Mammary epithelial cell (primary cell): ENCODE measurements at places on chromosomes 7 and 10. TPM values are rescaled to one million over a fixed set of nuclear protein-coding genes. Genes with fewer than 3 reads are reported as not detected.

GRCh38 chr7:1112109-1112508 lies 24.2 kb downstream of the GPER1 start:
- DNase-seq: no peak

DNA sequence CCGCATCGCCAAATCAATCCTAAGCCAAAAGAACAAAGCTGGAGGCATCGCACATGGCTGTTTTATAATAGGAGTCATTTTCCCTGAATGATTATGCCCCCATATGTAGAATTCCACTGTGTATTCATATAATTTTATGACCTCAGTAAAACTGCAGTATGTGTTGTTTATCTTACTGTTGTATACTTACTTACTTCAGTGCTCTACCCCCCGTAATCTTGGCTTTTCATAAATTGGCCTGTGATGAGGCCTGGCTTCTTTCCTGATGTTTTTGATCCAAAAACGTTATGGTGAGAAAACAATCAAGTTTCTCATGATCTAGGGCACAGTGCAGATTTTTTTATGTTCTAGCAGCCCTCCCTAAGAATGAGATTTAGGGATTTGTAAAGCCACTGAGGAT lies 306.4 kb upstream of the FZD1 start:
- no peak for DNase-seq

The HYAL4 gene
- total RNA-seq: 2.2 TPM

- DNase-seq: no peak
Observed at GRCh38 chr10:130430291-130430690, 294.1 kb downstream of the GLRX3 start.

DNA sequence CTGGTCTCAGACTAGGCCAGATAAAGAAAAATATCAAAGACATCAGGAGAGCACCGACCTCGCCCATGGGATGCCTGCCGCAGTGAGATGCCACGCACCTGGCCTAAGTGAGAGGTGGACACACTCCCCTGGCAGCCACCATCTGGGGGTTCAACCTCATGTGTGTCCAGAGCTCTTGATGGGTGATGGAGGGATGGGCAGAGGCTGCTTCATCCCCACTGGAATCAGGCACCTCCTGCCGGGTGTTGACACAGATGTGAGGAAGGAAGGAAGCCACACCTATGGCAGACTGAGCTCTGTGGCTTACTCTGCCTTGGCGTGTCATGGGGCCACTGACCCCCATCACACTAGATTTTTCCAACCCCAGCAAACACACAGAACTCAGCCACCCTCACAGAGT lies 11.4 kb downstream of the ZNF488 start:
- DNase-seq: no peak

- no peak for DNase-seq
Observed at GRCh38 chr7:150856303-150857275, 4.3 kb downstream of the AOC1 start.

- DNase-seq: no peak
Observed at GRCh38 chr7:94612661-94613060, 43.3 kb downstream of the SGCE start.

The PNLIP gene
- not detected in 2 replicates for total RNA-seq

The PRSS2 gene
- not detected for total RNA-seq

DNA sequence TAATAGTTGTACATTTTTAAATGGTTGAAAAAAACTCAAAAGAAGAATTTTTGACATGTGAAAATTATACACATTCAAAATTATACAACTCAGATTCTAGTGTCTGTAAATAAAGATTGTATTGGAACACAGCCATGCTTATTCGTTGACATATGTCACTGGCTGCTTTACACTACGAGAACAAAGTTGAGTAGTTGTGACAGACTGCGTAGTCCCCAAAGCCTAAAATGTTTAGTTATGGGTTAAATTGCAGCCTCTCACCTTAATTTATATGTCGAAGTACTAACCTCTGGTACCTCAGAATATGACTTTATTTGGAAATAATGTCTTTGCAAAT lies 144.8 kb upstream of the TCF7L2 start:
- no peak for DNase-seq

DNA sequence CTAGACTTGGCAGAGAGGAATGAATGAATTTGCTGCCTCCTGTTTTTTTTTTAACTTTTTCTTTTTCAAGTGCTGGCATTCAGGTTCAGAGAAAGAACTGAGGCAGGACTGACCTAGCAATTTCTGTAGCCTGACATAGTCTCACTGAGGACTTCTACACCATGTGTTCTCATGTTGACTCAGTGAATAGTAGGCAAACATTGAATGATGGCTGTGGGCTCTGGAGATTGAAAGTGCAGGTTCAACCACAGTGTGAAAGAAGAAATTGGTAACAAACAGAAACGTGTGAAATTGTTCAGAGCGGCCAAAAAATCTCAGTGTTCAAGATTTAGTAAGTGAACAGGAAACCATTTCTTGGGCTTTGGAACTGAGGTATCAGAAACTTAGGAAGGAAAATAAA lies 322.4 kb upstream of the GHITM start:
- DNase-seq: no peak

GRCh38 chr7:137987968-137988367 lies 13.9 kb downstream of the CREB3L2 start:
- DNase-seq: no peak

DNA sequence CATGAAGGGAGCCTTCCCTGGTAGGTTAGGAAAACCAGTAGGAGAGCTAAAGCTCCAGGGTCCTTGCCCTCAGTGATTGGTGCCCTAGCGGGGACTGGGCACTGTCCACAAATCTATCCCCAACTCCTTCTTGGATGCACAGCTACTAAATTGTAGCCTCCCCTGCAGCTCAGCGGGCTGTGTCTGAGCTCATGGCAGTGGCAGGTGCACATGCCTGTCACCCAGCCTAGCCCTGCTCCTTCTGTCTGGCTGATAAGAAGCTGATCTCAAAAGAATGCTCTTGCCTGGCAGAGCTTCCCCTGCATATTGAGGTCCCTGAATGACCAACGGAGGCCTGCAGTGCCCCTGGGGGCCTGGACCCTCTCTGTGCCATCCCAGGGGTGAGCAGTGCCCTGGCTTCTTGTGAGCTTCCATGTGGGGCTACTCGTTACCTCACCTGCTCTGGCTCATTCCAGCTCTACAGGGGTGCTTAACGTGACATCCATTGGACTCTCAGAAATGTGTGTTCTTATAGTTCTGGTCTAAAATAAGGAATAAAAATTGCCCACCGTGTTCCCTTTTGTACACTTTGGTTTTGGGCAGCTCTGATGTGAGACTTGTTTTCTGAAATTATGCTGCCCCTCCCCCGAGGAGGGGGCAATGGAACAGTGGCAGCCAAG lies 59.8 kb upstream of the ANTXRL start:
- no peak for DNase-seq

- DNase-seq: no peak
Observed at GRCh38 chr7:93861325-93861949, 29.1 kb downstream of the TFPI2 start.

DNA sequence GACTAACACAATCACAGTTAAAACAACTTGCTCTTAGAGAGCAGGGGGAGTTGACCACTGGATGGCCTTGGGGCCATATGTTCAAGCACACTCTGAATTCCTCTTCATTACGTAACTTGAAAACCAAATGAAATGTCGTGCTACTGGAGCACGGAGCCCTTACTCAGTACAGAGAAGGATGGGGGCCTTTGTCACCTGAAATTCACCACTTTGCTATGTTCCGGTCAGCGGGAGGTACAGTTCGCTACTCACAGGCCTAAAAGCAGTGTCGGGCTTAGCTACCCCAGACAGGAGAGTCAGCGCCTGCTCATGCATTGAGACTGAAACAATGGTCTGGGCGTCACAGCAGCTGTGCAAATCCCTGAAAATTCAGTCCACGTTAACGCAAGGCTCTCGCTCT lies 39.6 kb downstream of the GLI3 start:
- DNase-seq: no peak

DNA sequence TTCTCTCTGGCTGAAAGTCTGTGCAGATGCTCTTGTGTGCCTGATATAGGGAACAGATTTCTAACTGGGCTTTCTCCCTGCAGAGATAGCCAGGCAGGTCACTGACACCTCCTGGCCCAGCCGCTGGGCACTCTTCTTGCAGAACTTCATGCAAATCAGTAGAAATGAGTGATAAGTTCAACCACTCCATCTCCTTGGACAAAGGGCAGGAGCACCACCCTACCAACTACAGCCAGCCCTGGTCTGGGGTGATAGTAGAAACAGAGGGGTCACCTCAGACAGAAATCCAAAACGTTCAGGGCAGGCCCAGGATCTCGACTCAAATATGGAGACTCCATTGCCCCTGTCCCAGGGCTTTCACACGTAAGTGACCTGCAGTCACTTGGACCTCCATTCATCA lies 917.8 kb upstream of the ZNF722 start:
- no peak for DNase-seq

DNA sequence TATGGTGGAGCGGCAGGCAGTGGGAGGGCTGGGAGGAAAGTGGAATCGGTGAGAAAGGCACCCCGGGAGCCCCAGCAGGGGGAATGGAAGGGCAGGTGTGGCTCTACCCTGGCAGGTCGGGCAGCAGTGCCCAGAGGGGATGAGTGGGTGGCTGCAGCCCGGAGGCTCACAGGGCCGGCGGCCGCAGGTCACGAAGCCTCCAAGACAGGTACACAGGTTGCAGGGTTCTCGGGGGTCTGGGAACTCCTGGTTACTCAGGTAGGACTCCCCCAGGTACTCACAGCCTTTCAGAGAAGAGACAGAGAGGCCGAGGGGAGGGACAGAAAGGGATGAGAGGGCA lies 21.8 kb downstream of the KCP start:
- DNase-seq: no peak

The ATOH7 gene
- not detected in 2 replicates for total RNA-seq

- DNase-seq: no peak
Observed at GRCh38 chr10:132253092-132253687, 54.6 kb downstream of the STK32C start.

DNA sequence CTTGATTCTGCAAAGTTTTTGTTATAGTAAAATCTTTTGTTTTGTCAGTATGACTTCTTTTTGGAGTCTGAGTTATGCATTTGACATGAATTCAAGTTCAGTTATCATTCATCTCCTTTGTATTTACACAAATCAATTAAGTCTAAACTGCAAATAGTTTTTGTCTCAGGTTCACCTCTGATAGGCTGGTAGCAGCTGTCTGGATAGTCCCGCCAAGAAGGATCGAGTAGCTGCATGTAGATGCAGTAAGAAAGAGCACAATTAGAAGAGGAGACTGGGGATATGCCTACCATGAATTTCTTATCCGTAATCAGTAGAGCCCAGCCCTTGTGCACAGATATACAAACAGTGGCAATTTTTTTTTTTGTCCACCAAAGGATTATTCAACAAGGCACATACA lies 392.5 kb upstream of the ETV1 start:
- DNase-seq: no peak

The CALY gene
- 0.75 TPM in 1 of 2 replicates, not detected in the other for total RNA-seq

GRCh38 chr7:51138123-51139085 lies 178.2 kb downstream of the COBL start:
- DNase-seq: no peak

DNA sequence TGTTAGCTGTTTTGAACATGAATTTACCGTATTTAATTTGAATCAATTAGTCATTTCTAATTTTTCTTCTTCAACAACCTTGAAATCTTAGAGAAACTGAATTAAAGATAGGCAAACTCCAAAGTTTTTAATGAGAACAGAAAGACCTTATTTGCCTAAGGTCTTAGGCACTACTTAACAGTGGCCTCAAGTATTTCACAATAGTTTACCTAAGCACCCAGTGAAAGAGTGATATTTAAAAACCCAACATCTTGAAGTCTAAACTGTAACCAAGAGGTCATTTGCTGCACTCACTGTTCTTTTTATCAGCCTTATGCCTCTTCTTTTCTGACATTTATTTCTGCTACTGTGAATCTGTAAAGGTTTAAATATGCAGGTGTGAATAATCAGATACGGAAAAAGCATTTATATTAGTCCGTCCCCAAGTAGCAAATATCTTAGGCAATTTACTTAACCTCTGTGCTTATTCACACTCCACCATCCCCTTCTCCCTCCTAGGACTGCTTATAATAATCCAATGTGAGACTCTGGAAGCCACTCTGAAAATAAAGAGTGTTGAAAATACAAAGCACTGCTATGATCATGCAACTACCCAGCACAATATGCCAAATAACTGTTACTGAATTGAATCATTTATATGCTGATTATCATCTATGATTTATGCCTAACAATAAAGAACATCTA lies 105.7 kb downstream of the ELAPOR2 start:
- no peak for DNase-seq

The MAGI2 gene
- total RNA-seq: 1.4 and 2.3 TPM in 2 replicates

DNA sequence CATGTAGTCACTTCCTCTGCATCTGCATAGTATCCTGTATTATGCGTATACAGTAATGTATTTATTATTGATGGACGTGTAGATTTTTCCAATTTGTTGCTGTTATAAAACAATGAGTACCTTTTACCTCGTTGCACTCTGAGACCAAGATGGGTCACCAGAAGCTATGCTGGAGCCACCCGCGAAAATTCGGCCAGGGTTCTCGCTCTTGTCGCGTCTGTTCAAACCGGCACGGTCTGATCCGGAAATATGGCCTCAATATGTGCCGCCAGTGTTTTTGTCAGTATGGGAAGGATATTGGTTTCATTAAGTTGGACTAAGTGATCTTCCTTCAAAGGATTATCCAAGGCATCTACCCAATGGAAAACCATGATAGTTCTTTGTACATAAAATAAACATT lies 1.0 kb downstream of the PSMC2 start:
- DNase-seq: no peak

DNA sequence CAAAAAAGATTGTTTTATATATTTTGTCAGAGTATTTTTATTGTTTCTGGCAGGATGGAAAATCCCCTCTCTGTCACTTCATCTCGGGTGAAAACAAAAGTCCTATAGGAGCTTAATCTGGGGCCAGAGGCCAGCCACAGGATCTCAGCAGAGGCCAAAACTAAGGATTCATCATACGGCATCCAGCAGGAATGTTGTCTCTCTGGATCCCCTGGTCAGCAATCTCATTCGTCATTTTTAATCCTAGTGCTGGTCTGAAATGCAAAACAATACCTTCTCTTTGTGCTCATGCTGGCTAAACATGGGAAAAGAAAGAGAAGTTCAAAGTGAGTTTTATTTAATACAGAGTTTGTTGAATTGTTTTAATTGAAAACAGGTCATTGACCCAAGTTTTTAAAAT lies 482.5 kb upstream of the AUTS2 start:
- DNase-seq: no peak

GRCh38 chr10:12308736-12309375 lies 40.5 kb upstream of the CAMK1D start:
- no peak for DNase-seq

GRCh38 chr7:26841003-26841739 lies 23.2 kb downstream of the SKAP2 start:
- DNase-seq: no peak

DNA sequence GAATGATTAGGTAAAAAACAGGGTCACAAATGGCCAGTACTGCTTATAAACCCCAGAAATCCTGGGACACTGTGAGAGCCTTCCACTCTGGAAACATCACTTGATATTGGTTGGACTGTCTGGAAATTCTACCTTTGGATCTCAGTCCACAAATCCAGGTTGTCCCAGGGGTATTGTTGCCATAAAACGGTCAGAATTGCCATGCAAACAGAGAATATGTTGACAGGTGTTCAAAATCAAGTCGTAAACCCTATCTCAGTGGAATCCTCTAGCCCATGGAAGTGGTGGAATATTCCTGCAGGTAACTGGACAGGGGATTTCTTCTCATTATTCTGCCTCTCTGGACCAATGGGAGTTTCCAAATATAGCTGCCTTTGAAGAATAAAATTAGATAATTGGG lies 31.2 kb upstream of the KCTD7 start:
- DNase-seq: no peak

- DNase-seq: no peak
Observed at GRCh38 chr10:43084812-43085211, 7.9 kb downstream of the RET start.

GRCh38 chr10:77027576-77027975 lies 610.0 kb downstream of the KCNMA1 start:
- DNase-seq: no peak
